AG10803 (cell line): ENCODE measurements at places on chromosomes 2 and 18.

- no peak for DNase-seq
Measured at GRCh38 chr2:205524656-205525055, 157.6 kb upstream of the NRP2 start.

- DNase-seq = peak; percentile 6
Measured at GRCh38 chr18:31684279-31685096, at the start of gene B4GALT6. B4GALT6 (minus strand) TSS chr18:31684581; CDS start chr18:31684426, 155 bp downstream.

DNA sequence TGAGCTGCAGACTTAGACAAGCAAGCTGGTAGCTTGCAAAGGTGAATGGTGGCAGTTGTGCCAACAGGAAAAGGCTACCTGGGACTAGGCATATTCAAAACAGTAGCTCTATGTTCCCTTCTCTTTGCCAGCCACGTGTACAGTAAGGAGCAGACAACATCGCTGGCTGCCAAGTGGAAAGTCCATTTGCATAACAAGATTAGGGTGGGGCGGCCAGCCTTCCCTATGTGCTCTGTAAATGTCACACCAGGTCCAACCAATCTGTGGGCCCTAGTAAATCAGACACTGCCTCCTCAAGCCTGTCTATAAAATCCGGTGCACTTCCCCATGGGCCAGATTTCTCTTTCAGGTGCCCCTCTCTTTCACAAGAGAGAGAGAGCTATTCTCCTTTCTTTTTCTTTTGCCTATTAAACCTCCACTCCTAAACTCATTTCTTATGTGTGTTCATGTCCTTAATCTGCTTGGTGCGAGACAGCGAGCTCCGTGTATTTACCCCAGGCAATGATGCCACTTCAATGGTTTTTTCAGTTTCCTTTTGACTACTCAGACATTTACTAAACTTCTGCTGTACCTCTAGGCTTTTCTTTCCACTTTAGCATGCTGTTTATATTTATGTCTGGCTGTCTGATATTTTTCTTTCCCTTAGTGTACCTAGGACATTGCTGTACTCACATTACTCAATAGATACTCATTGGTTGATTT is 297.4 kb upstream of the GCFC2 start:
- no peak for DNase-seq

- no peak for DNase-seq
Measured at GRCh38 chr2:217790195-217790594, 212.6 kb downstream of the TNS1 start.

DNA sequence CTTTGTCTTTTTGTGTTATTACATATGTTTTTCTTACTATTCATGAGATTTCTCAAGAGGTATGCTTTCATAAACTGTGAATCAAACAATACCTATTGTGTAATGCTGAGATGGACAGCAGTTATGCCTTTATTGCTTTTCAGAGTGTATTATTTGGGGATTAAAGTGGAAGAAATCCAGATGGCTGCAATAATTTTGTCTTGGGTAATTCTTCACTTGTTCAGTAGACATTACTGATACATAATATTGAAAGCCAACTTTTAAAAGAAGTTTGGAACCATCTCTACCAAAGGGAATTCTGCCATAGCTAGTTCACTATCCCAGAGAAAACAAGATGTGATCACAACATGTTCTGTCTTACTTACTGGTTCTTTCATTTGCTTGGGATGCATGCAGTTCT is 253.4 kb upstream of the ZSWIM2 start:
- peak; percentile 8 for DNase-seq

- DNase-seq = no peak
Measured at GRCh38 chr2:241469746-241470145, 38.6 kb downstream of the STK25 start.

DNA sequence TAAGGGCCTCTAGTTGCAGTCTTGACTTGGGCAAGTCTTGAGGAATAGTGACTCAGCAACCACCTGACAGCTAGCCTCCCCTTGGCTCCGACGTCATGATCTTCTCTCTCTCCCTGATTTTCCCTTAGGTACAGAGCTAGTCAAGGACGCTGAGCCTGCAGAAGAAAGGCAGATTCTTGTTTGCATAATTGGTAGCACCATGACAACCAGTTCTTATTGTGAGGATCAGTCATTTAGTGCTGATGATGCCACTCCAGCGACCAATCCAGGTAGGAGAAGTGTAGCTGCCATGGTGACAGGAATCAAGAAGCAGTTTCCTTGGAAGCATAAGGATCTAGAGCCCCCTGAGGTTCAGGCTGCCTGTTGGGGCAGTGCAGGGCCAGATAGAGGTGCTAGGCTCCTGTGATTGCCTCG is 2.8 kb upstream of the RESP18 start:
- DNase-seq = no peak

GRCh38 chr18:21853016-21853415 is 112.4 kb downstream of the MIB1 start:
- peak; percentile 26 for DNase-seq

- no peak for DNase-seq
Measured at GRCh38 chr18:21054252-21054821, 57.3 kb downstream of the ROCK1 start.

DNA sequence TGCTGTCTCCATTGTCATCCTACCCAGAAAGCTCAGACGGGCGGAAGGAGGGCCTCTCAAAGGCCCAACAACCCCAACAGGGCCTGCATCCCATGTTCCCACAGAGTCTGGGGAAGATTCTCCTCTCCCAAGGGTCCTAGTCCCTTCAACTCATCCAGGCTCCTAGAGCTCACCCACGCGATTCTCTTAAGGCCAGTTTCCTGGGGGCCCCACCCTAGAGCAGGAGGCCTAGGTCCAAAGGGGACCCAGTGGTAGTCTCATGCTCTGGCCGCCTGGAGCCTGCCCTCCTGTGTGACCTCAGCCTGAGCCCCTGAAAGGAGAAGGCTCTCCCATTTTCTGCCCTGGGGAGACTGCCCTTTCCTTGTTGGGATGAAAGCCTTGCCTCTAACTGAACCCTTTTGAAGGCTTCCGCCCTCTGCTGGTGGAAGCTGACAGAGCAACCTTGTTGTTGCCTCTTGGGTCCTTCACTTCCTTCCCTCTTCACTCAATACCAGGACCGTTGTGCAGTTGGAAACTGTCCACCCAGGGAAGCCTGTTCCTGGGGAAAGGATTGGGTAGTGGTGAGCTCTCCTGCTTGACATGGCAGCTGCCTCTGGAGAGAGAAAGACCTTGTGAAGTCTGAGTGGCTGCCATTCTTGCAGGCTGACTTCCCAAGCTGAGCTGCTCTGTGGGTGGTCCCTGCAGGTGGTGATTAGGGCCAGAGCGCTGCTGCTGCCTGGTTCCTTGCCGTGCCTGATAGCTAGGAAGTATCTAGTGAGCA is 86.0 kb upstream of the ALPP start:
- peak; percentile 52 for DNase-seq

GRCh38 chr2:219829667-219830352 is 202.4 kb downstream of the SLC4A3 start:
- no peak for DNase-seq

DNA sequence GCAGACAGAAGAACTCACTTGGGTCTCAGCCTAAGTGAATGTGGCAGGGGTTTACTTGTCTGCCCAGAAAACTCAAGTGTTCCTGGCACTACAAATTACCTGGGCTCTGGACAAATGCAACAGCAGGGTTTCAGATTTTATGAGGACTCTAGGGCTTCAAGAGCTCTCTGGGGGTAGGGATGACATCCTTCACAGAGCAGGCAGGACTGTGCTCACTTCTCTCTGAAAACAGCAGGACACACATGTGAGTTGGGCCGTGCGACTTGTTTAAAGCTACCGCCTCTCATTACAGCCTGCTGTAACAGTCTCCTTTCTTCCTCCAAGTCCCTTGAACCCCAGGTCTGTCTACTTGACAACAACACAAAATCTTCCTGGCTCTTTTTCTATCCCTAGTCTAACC is 212.6 kb downstream of the EN1 start:
- no peak for DNase-seq

DNA sequence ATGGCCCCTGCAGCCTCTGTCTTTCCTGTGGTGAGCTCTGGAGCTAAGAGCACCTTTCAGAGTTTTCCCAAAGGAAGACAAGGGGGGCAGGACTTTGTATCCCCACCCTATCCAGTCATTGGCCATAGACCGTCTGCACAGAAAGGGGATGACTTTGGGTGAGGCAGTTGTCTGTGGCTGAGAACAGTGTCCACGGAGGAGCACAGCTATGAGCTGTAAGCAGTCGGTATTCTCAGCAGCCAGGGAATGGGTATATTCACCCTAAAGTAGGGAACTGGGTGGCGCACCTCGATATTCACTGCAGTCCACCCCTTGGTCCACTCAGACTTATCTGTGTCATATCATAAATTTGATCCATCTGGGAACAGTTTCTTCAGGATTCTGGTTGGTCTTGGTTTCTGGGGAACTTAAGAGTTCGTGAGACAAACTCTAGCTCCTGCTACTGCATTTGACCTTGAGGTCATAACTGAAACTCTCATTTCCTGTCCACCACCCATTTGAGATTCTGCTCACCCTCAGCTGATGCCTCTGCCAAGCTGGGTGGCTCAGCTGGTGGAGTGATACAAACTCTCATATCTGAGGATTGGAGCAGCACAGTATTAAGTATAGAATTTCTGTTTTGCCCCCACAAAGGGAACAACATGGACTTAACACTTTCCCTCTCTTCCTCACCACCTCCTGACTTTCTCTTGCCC is 45.2 kb upstream of the SCG2 start:
- DNase-seq = no peak

- DNase-seq = peak; percentile 75
Measured at GRCh38 chr2:219689676-219690628, 62.5 kb downstream of the SLC4A3 start.

DNA sequence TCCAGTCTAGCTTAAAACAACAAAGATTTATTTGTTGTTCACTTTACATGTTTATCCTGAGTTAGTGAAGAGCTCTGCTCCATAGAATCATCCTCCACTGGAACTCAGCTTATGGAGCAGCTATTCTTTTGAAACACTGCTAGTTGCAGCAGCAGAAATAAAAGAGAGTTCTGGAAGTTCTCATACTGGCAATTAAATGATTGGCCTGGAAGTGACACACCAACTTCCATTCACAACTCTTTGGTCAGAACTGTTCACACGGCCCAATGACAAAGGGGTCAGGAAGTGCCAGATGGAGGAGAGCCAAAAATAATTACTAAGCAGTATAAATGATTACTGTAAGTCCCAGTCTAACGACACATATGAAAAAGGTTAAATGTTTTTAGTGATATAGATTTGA is 39.1 kb downstream of the FBXO11 start:
- DNase-seq = peak; percentile 84

GRCh38 chr2:42229949-42230348 is 60.8 kb downstream of the EML4 start:
- no peak for DNase-seq

- DNase-seq = no peak
Measured at GRCh38 chr2:111910609-111911277, 12.3 kb downstream of the MERTK start.

GRCh38 chr2:101360232-101360631 is 27.1 kb downstream of the CREG2 start:
- no peak for DNase-seq

- DNase-seq = no peak
Measured at GRCh38 chr2:120631236-120631635, 104.4 kb upstream of the GLI2 start.

DNA sequence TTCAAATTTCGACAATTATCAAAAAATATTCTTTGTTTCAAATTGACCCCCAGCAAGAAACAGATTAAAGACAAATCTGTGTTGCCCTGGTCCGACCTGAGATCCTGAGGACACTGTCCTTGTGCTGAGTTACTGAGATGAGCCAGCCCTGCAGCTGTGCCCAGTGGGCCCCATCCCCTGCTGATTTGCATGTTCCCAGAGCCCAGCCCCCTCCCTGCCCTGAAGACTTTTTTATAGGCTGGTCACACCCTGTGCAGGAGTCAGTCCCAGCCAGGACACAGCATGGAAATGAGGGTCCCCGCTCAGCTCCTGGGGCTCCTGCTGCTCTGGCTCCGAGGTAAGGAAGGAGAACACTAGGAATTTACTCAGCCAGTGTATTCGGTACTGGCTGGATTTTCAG is 31.4 kb upstream of the ZNG1B start:
- no peak for DNase-seq

- peak; percentile 67 for DNase-seq
Measured at GRCh38 chr18:80157708-80158343, 48.8 kb downstream of the ADNP2 start.

DNA sequence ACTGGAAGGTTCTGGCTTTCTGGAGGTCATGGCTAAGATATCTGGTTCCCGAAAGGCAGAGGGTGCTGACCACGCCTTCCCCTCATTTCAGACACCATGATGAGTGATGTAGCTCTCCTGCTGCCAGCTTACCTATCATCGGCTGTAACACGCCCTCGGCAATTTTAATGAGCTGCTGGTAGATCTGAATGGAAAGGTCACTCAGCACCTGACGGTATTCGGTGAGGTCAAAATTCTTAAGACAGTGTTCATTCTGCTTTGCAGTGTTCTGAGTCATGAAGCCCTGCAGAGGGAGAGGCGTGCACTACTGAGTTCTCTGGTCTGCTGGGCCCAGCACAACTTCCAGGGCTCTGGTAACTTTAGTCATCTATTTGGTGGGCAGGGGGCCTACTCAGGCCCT is 25.7 kb upstream of the ACAA2 start:
- no peak for DNase-seq

DNA sequence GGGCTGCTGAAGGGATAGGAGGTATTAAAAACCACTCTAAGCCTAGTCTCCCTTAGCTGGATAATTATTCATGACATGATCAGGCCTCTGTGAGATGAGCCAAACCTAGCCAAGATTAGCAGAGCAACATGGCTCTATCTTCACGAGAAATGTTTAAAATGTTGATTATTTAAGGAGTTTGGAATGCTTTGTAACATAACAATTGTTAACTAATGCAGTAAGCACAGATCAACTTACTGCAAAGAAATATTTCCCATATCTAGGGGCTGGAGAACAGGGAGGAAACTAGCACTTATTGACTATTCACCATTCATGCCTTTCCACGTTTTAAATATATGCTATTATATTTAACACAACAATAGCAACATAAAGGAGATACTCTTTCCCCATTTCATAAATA is 833.7 kb upstream of the CHAC2 start:
- no peak for DNase-seq

DNA sequence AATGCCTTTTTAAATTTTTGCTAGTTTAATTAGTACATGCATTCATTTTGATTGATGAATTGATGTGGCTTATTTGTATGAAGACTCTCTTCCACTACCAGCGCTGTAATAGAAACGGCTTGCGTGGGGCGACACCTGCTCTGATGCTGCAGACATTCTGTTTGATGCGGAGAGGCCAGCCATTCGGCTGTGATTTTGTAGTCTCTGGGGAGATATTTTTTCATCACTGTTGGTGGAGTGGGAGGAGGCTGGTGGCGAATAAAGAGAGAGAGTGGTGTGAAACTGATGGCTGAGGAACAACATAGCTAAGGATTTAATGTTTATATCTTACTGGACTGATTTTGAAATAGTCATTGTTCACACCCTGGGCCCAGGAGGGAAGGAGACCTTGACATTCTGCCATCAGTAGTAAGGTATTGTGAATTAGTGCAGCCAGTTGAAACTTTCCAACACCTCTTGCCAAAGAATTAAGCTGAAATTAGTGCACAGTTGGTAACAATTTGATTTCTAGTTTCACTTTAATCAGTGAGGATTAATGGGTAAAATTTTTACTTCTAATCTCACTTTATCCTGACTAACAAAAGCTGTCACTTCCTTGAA is 224.1 kb downstream of the MTX2 start:
- DNase-seq = no peak

- no peak for DNase-seq
Measured at GRCh38 chr2:17334300-17334699, 183.9 kb downstream of the RAD51AP2 start.
